ENCODE measurements at places on chromosomes 1 and 21.

- no peak for DNase-seq
Measured at GRCh38 chr21:25361097-25361496, 246.2 kb downstream of the MRPL39 start.

DNA sequence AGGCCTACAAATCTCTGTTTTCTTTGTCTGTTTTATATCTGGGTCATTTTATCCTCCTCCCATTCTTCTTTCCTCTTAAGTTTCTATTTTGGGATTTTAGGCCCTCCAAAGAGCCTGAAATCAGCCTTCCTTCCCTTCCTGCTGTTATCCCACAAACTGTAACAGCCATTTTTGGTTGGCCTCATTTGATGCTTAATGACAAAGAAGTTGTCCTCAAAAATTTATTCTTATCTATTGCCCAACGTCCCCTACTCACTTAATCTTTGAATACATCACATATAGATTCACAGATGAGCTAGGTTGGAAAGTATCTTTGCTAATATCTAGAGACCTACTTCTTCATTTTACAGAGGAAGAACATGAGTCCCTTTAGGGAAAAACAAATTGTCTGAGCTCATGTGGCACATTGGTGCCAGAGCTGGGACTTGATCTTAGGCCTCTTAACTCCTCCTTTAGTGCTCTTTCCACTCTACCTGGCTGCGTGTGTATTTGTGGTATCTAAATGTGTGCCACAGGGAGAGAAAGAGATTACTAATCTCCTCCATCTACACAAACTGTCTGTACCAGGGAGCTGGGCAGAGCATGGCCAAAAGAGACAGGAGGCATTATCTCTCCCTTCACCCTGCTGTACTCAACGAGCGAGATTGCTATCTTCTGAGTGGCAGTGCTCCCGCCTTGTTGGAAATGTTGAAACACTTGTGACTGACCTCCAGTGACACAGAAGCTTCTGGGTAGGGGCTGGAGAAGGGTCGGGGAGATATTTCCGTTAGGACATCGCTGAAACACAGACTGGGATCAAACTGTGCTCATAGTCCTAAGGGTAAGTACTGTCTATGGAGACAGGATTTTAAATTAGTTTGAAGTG lies 30.1 kb downstream of the RHEX start:
- DNase-seq = peak; percentile 96

DNA sequence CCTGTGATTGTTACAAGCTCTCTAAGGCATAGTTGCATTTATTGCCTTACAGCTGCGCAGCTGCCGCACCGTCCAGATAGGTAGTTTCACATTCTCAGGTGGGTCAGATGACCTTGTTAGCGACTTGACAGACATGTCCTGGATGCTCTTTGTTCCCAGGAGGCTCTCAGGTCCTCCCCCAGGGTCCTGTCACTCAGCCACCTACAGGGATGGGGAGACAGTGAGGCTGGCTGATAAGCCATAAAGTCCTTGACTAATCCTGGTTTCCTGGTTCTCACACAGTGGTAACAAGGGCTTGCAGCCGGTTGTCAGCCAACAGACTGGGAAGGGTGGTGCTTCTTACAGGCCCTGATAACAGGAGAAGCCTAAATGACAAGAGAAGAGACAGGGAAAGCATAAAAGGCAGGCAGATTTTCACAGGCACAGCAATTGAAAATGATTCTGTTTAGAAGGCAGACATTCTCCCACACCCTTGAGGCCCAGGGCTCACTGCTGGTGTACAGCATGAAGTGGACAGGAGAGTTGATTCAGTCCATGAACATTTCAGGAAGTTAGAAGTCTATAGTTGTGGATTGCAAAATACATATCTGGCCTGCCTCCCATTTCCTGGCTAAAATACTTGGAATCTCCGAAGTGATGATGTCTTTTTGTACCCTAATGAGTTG lies 2.9 kb downstream of the ARF1 start:
- DNase-seq = no peak

DNA sequence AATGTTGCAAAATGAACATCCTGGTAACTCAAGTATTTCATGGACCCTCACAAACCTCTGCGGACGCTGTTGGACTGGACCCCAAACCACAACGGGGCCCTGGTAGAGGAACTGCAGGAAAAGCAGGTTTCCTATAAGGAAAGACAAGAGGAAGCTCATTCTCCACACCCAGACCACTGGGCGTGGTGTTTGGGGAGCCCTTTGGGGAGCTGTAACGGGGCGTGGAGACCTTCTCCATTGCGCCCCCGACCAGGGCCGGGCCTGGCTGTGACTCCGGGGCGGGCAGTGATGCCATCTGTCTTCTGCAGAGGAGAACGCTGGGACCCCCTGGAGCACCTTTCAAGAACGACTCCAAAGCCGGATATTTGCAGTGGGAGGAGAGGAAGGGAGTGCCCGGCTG lies 30.0 kb upstream of the AGPAT3 start:
- peak; percentile 51 for DNase-seq

Data from GF-D8 (cell line).